D721Med (cell line): ENCODE measurements at places on chromosomes 5 and 9.

DNA sequence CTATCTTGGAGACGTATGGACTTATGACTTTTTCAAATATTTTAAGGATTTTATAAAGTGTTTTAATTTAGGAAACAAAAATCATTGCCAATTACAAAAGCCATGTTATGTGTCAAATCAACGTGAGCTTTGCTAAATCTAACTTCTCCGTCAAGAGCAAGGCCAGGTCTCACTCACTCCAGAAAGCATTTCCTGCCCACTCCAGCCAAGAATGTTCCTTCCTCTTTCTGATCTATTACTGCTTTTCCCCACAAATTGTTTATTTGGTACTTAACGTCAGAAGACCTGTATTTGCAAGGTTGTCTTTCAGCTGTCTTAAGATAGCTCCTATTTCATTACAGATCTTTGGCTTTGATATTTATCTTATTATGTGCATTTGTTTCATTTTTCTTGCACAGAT lies 193.5 kb upstream of the HAPLN1 start:
- no peak for DNase-seq

DNA sequence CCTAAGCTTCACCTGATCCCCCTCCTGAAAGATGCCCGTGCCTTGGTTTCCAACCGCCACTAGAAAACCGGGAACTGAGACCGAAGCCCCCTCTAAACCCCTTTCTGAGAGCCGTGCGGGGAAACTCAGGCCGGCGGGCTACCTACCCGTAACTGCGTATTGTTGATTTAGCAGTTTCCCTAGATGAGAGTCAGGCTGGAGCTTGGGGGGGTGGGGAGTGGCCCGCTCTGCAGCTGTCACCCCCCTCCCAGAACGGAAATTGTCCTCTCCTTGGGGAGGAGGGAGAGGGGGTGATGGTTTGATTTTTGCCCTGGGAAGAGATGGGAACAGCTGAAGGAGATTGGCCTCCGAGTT lies 2.5 kb downstream of the CXXC5 start:
- no peak for DNase-seq

DNA sequence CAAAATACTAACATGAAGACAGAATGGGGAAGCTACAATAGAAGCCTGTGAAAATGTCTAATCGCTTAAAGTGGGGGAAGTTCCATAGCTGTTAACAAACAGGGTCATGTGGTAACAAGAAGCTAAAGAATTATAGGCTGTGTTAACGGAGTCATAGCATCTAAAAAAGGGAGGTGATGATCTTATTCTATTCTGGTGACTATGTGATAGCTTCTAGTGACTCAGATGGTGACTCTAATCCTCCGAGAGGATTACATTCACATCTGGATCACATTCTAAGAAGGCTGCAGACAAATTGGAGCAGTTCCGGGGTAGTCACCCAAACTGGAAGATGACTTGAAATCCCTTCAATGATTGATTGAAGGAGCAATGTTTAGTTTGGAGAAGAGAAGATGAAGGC lies 142.1 kb downstream of the LIFR start:
- DNase-seq, result no peak

- DNase-seq, result no peak
These were observed 34.9 kb downstream of the PNPLA7 start for GRCh38 chr9:137515338-137515724.

- no peak for DNase-seq
These were observed 4.8 kb upstream of the CHD1 start for GRCh38 chr5:98933445-98934072.

GRCh38 chr5:95631991-95632675 lies 12.2 kb downstream of the GPR150 start:
- no peak for DNase-seq

- DNase-seq, result no peak
These were observed 49.6 kb downstream of the SERINC5 start for GRCh38 chr5:80206282-80206681.
